ENCODE measurements at places on chromosomes 3 and 15. TPM values are rescaled to one million over a fixed set of nuclear protein-coding genes. Genes with fewer than 3 reads are reported as not detected.

Gene SERINC4
- not detected for total RNA-seq

Gene SHC4
- 1.9 TPM for total RNA-seq

Gene HIGD2B
- total RNA-seq = not detected

Gene TMEM207
- not detected for total RNA-seq

Gene DUOX1
- not detected for total RNA-seq

Gene NR2E3
- total RNA-seq = 0.18 TPM

Gene PLAAT1
- total RNA-seq = not detected

Gene DUOXA2
- not detected for total RNA-seq

Gene CFAP20DC
- 6.9 TPM for total RNA-seq

Gene CFAP92
- not detected for total RNA-seq

Gene KY
- not detected for total RNA-seq

Gene ZKSCAN7
- 4.9 TPM for total RNA-seq

Gene TASOR
- total RNA-seq = 34.0 TPM

Gene BFSP2
- total RNA-seq = not detected

Gene PTH1R
- total RNA-seq = 1.6 TPM

Gene CILP
- total RNA-seq = not detected

Gene RARRES1
- total RNA-seq = 148 TPM

Gene DLG1
- total RNA-seq = 21.3 TPM

Gene TMC3
- total RNA-seq = not detected

Gene DNAJA4
- 2.9 TPM for total RNA-seq

Data from myometrial cell (primary cell).